Stimulated activated CD8-positive, alpha-beta memory T cell treated with anti-CD3 and anti-CD28 coated beads, Interleukin-15, amount 100 ng/mL, for 24 hours (primary cell): ENCODE measurements at places on chromosomes 2 and 18.

DNA sequence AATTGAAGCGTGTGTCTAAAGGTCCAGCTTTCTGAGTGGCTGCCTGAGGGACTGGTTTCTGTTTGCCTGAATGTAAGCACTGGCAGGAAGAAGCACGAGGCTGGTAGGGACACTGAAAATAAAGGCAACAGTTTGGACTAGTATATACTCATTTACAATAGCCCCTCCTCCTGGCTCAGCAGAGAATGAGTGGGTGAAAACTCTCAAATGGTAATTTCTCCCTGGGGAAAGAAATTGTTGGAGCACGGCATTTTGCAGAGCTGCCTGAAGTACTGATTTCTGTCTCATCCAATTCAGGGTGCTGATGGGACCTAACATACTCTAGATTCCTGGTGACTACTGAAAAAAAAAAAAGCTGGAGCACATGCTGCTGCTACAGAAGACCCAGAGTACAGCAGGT, 17.3 kb upstream of the SPP2 start:
- DNase-seq: no peak

DNA sequence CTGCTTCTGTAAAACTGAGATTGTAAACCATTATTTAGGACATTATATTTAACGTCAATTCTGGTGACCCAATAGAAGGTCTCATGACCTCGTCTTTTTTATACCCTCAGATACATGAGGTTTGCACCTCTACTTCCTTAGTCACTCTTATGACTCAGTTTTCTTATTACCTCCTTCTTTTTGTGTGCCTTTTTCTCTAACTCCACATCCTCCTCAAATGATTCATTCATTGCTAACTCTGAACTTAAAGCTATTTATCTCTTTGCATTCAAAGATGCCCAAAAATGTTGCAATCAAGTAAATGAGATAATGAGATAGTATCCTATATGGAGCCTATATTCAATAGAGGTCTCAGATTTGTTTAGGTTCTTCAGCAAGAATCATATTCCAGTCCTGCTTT, 121.0 kb upstream of the KYNU start:
- DNase-seq: no peak

- DNase-seq: no peak
Measured at GRCh38 chr2:235595422-235596010, 101.7 kb downstream of the AGAP1 start.

- DNase-seq: no peak
Measured at GRCh38 chr2:219178377-219179175, 501 bp downstream of the RETREG2 start.

GRCh38 chr18:7764405-7764804, 197.3 kb downstream of the PTPRM start:
- no peak for DNase-seq

DNA sequence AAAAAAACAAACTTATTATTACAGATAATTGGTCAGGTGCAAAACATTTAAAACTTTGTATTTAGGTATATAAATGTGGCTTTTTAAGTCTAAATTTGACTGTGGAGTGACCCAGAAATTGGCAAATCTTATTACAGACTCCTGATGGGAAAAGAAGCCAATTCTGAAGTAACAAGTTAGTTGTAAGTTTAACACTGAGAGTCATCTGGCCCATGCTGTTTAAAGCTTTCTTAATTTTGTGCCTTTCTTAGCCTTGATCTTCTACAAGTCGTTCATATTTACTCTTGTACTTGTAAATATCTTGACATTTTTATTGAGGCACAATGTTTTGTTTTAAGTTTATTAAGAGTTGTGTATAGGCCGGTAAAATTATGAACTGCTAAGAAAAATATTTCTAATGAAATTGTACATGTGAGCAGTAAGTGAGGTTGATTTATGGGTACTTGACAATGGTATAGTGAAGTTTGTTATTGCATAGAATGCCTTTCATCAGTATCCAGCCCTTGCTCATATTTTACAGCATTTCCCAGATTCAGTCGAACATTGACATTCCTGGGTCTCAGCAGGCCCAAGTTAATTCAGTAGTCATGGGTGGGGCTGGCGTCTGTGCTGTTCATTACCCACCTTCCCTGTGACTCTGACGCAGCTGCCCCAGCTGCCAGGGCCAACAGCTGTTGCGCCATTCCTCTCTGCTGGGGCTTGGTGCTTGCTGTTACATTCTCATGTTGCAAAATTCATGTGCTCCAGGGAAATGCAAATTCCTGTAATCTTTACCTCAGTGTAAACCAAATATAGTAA, 121.4 kb downstream of the ZNF236 start:
- no peak for DNase-seq

DNA sequence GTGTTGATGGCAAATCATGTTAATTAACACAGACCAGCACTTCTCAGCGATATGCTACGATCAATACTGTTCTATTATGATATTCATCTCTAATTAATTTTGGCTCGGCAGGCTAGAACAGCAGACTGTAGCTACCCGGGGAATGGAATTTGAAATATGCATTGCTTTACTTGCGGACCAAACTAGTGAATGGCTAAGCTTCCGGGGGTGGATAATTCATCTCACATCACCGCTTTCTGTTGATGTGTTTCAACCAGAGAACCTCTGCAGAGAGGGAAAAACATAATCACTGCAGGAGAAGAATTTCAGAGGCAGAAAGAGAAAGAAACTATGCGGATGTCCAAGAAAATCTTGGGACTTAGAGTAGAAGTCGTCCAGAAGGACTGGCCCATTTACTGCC, 490.9 kb downstream of the STK39 start:
- DNase-seq: no peak

DNA sequence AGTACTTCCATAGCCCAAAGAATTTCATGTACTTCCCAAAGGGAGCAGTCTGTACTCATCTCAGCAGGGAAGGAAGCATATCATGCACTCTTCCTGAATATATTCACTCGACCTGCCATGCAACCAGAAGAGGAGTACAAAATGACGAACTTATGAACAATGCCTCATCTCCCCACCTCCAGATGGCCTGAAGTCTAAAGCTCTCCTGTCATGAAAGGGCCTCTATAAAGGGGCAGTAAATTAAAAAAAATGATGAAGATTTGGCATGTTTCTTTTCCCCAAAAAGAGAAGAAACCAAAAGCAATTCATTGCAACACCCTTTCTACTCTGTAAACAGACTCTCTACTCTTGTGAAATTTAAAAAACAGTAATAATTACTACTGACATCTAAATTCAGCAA, 1601.1 kb downstream of the LRP1B start:
- DNase-seq: no peak

- no peak for DNase-seq
Measured at GRCh38 chr2:198254536-198255090, 450.2 kb downstream of the PLCL1 start.

DNA sequence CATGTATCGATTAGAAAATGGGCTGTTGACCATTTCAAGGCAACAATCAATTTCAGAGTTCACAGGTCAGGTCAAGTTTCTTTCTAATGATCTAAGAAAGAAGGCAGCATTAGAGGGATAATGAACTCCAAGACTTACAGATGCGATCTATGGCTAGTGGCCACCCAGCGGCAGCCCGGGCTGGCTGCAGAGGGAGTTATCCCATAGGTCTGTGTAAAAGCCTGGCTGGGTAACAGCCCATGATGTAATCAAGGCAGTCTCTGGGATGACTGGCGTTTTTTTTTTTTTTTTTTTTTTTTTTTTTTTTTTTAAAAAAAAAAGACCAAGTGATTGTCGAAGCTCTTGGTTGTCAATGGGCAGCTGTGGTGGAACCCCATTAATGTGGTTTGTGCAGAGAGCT, 171.1 kb upstream of the SKOR2 start:
- no peak for DNase-seq

DNA sequence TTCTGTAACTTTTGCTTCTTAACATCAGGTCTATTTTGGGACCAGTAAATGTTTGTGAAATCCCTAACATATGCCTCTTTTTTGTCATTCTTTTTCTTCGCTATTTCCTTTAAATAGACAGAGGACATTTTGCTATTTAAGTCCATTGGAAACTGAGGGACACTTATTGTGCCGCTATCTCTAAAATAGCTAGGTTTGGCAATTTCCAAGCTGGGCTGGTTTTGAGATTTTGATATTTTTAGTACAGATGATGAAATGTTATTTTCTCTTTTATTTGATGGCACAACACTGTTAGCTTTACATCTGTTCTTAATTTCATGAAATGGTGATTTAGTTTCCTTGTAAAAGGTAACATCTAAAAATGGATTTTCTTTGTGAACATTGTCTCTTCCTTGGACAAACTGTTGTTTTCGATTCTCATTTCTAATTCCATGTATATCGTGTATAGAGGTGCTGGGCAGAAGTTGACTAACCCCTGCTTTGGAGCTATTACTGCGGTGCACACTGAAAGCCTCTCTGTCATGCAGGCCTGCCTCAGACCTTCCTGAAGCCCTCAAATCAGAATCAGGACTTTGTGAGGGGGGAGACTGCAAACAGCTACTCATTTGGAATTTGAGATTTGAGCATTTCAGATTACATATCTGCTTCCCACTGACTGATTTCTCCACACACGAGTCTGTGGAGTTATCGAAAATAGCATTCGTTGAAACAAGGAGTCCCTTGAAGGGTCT, 594 bp downstream of the RAD51AP2 start:
- DNase-seq: no peak

- DNase-seq: no peak
Measured at GRCh38 chr2:234919711-234920110, 32.1 kb upstream of the SH3BP4 start.

- no peak for DNase-seq
Measured at GRCh38 chr2:234491897-234492296, 5.0 kb downstream of the ARL4C start.
